ENCODE measurements at places on chromosomes 16 and 17. TPM values are rescaled to one million over a fixed set of nuclear protein-coding genes. Genes with fewer than 3 reads are reported as not detected.

Gene EPX
- total RNA-seq = not detected

Gene RPH3AL
- total RNA-seq = 24.3 TPM

Gene KRT15
- 9.2 TPM for total RNA-seq

Gene TSNAXIP1
- total RNA-seq = 0.55 TPM
